ENCODE measurements at places on chromosomes 5 and 9. TPM values are rescaled to one million over a fixed set of nuclear protein-coding genes. Genes with fewer than 3 reads are reported as not detected.

PCDHB12 gene
- not detected for total RNA-seq

C9orf50 gene
- total RNA-seq: not detected

GTF2H2 gene
- 21.3 TPM for total RNA-seq

PKD2L2 gene
- total RNA-seq: not detected

MOCS2 gene
- 18.0 TPM for total RNA-seq

PCDHGB4 gene
- 0.17 TPM for total RNA-seq

MTX3 gene
- 21.9 TPM for total RNA-seq

ORM2 gene
- total RNA-seq: not detected

GARIN3 gene
- total RNA-seq: not detected

LURAP1L gene
- total RNA-seq: not detected

ZNF608 gene
- 0.32 TPM for total RNA-seq

SLC45A2 gene
- 0.34 TPM for total RNA-seq

C1QTNF3 gene
- total RNA-seq: 3.9 TPM

ITGA2 gene
- total RNA-seq: 5.4 TPM

PPP2R2B gene
- 1.3 TPM for total RNA-seq

C5orf52 gene
- not detected for total RNA-seq

CKMT2 gene
- not detected for total RNA-seq

KIAA1958 gene
- total RNA-seq: 4.3 TPM

FGF1 gene
- not detected for total RNA-seq

PRLR gene
- total RNA-seq: not detected

FAM81B gene
- not detected for total RNA-seq

MTREX gene
- total RNA-seq: 82.5 TPM

IL33 gene
- not detected for total RNA-seq

ADAMTSL2 gene
- total RNA-seq: not detected

SLC28A3 gene
- 0.85 TPM for total RNA-seq

TTC16 gene
- 0.22 TPM for total RNA-seq

Data from T-helper 1 cell treated with Interleukin-12 subunit alpha and Interleukin-12 subunit beta and Interleukin-4 antibody, amounts not matched to agents 30 ng/mL and 1 ng/mL, for 36 hours (primary cell).